ENCODE measurements at places on chromosomes 2 and 18. TPM values are rescaled to one million over a fixed set of nuclear protein-coding genes. Genes with fewer than 3 reads are reported as not detected.
A peak's percentile ranks its signal among the peaks of the same experiment; 100 is the strongest.

DNA sequence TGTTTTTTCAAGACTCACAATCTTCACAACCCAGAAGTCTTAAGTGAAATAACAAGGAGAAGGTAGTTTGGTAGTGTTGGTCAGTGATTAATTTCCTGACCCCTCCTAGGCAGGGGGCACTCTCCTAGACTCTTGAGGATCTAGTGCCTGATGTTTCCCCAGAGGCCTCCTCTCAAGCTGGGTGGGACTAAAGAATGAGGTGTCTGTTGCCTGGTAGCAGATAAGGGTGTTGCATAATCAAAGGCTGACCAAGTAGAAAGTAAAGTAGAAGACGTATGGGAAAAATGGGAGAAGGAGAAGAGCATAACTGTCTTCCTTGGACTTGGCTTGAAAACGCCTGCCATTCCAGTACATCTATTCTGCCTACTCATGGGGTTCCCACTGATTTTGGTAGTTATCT lies 37.8 kb downstream of the VIT start:
- no peak for DNase-seq

DNA sequence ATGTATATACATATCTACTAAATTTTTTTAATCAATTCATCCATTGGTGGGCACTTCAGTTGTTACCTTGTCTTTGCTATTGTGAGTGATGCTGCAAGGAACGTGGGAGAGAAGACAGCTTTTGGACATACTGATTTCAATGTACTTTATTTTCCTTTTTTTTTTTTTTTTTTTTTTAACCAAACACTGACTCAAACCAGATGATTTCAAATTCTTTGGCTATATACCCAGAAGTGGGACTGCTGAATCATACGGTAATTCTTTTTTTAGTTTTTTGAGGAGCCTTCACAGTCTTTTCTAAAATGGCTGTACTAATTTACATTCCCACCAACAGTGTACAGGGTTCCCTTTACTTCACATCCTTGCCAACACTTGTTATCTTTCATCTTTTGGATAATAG lies 204.7 kb downstream of the INSIG2 start:
- no peak for DNase-seq

TRIM43 gene
- 1.3 TPM for total RNA-seq

DNA sequence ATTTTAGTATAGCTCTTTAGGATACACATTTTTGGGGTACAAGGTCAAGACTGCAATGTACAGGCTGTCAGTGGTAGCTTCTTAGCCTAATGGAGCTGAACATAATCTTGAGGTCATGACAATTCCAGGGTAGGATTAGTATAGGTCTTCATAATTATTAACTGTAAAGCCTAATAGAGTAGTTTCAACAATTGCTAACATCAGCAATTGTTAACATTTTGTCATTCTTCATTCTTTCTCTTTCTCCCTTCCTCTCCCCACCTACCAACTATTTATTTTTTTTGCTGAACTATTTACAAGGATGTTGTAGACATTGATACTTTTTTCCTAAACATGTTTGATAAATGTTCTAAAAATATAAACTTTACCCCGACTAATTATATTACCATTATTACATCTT lies 461.3 kb upstream of the DCC start:
- DNase-seq: no peak

- no peak for DNase-seq
These were observed 100.1 kb upstream of the TLK1 start for GRCh38 chr2:171260471-171261424.

DNA sequence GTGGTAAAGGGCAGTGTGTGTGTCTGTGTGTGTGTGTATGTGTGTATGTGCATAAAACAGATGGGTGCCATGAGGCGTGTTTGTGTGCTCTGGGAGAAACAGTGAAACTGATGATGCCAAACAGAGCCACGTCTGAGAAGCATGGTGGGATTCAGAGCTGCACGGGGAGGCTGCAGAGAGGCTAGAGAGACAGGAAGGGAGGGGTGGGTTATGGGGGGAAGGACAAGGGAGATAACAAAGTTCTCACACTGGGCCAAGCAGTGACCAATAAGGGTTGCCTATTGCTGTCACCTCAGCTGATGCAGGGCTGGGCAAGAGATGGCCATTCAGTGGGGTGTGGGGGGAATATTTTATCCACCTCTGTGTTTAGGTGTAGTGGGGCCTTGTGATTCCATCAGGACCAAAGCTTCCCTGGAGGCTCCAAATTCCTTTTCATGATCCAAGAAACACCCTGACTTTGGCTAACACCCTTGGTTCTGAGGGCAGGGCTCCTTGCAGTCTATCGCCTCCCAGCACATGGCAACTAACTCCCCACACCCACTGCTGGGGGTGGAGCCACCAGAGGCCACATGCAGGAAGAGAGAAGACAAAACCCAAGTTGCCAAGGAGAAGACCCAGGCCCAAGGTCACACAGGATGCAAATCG lies 54.2 kb upstream of the POMC start:
- no peak for DNase-seq

GRCh38 chr18:60019463-60019840 lies 119.7 kb downstream of the PMAIP1 start:
- DNase-seq: no peak

MOGAT1 gene
- total RNA-seq: not detected

GRCh38 chr2:225340923-225341322 lies 58.6 kb upstream of the NYAP2 start:
- no peak for DNase-seq

AGAP1 gene
- 45.5 TPM for total RNA-seq

DNA sequence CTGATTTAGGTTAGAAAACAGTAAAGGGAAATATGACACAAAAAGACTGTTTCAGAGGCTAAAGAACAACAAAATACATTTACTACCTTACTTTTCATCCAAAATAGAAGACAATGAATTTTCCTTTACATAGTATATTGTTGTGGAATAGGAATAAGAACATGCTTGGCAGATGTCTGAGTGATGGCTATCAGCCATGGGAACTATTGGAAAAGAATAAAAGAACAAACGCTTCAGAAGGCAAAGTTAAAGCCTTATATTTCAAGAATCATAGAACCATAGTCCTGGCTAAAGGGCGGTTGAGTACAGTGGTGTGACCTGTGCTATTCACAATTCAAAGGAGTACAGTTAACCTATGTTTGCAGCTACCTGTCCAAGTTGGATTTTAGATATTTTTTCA lies 73.9 kb upstream of the NRXN1 start:
- DNase-seq: no peak

DNA sequence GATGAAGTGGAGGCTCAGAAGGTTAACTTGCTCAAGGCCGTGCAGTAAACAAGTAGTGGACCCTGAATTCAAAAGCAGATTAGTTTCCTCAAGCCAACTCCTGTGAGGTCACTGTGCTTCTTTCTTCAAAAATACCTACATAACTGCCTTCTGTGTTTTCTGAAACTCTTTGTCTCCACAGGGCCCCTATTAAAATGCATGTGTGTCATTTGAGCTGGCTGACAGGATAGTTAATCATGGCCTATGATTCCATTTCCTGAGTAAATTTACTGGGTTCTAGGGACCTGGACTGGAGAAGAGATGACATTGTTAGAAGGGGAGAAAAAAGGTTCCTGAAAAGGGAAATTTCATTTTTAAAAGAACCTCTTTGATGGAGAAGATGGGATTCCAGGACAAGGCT lies 12.9 kb upstream of the DTNA start:
- DNase-seq: no peak

- DNase-seq: no peak
These were observed 140.2 kb upstream of the ETAA1 start for GRCh38 chr2:67256892-67257291.

PLA2R1 gene
- 5.3 TPM for total RNA-seq

VWC2L gene
- 1.6 TPM for total RNA-seq

PNPT1 gene
- 20.0 TPM for total RNA-seq

DNA sequence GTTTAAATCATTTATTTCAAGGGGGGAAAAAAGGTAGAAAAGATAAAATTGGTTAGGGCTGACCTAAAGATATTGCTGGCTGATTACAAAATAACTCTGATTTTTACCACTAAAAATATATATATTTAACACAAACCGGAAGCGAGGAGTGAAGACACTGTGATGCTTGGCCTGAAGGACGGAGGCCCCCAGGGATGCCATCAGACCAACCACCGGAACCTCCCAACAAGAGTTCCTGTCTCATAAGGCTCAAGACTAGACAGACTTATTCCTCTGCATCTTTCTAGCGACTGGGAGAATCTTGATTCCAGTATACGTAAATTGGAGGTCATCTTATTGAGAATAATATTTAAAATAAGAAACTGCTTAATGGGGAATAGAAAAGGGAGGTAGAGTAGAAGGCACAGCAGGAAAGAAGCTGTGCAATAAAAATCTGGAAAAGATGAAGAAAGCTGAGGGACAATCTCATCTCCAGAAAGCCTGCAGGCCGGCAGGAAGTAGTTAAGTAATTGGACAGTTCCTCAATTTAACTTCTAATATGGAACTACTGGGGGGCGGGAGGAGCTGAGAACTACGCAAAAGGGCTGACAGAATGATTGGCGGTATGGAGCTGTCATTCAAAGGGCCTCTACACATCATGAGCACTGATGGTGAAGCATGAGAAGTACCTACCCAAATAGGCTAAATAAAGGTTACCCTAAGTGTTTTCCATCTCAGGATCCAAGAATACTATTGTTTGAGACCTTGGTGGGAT lies 91.1 kb downstream of the DTNB start:
- DNase-seq: no peak

- no peak for DNase-seq
These were observed 8.8 kb downstream of the NAB1 start for GRCh38 chr2:190657474-190658255.

DNA sequence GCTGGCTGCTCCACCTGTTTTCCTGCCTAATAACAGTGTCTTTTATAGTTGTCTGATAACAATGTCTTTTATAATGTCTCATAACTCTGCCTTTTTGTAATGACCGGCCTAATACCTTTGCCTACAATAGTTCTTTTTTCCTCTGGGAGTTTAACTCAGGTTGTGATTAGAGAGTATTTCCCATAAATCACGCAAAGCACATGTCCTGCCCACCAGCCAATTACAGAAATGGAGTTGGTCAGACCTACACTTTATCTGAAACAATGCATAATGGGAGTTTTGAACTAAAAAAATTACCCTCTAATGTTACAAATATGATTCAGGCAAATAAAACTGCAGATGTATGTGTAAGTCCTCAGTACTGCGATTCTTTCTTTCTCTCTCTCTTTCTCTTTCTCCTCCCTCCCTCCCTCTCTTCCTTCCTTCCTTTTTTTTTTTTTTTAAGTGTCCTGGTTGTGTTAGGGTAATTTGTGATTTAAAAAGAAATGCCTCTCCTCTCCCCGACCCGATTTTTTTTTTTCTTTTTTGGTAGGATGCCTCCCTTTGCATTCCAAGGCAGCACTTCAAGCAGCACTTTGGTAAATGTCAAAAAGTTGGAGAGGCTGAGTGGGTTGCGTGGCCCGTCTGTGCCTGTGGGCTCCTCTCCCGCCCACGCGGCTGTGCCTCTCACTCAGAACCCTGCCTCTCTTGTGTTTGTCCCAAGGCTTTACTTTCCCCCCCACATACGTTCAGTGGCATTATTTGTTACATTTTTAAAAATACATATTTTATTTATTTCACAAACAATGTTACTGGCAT lies 147.3 kb downstream of the AGAP1 start:
- DNase-seq: peak; percentile 34

GRCh38 chr2:129724021-129724757 lies 255.3 kb upstream of the RAB6C start:
- no peak for DNase-seq

DNA sequence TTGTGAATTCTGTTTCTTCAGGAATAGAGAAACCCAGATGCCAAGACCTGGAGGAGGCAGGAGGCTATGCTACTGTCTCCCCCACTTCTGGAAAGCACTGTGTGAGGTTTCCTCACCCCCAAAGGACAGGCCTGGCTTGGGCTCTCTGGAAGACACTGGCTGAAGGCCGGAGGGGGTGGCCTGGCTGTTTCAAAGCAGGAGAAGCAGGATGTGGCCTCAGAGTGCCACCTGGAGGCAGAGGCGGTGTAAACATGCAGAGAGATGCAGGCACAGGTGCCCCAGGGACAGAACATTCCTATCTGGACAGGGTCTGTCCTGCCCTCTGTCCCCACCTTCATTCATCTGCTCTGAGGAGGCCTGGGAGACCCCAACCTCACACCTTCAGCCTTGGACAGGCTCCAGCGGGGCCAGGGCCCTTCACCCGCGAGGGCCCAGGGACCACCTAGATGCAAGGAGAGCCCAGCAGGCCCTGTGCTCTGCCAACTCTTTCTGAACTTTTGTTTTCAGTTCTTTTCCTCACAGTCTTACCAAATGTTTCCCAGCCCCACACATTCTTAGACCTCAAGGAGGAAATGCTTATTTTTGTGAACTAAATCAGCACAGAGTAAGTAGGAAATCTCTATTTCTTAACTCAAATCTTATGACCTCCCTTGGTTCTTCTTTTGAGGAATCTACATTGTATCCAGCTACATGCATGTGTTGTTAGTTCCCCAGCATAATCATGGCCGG lies 79.2 kb downstream of the LONRF2 start:
- peak; percentile 83 for DNase-seq

LYPD6 gene
- 6.8 TPM for total RNA-seq

- peak; percentile 58 for DNase-seq
These were observed 53.0 kb upstream of the ALPP start for GRCh38 chr2:232325324-232326273.

DNA sequence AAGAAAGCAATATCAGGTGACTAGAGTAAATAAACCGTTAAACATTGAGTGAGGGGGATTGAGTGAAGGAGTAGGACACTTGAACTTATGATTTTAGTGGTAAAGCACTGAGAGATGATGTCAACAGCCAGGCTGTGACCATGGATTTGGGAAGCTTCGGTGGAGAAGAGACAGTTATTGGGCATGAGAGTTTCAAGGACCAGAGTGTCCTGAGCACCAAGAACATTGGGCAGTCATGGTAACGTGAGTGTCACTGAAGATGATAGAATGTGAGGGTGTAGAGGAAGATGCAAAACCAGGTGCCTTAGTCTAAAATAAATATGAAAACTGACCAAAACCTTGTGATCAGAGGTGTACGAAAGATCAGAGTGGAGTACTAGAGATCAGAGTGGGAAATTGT lies 248.1 kb downstream of the ASXL3 start:
- DNase-seq: no peak

DNA sequence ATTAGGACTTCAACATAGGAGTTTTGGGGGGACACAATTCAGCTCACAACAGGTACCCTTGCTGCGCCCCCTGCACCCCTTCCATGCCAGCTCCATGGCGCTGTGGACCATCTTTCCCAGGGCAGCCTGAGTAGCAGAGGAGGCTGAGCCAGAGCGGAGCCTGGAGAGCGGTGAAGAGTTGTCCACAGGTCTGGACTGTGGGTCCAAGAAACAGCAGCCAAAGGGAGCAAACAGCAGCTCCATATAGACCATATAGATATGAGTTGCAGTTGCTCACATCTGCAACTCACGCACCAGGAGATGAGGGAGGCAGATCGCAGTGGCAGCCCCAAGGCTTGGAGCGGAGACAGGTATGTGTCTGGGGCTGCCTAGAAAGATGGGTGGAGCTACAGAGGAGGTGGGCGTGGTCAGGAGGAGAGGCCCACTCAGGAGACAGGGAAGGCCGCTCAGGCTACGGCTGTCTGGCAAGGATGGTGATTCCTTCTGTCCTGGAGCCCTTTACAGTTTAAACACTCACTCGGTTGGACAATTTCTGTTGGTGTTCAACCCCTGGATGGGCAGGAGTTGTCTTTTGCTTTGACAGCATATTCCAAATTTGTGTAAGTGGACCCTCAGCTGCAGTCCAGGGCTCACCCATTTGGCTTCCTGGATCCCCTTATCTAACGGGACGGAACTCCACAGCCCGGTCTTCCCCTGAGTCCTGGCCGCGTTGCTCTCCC lies 155.1 kb downstream of the LPIN1 start:
- DNase-seq: peak; percentile 37

GRCh38 chr2:218325566-218326160 lies 31.0 kb upstream of the CATIP start:
- DNase-seq: no peak
